ENCODE measurements at places on chromosomes 7 and 10.

DNA sequence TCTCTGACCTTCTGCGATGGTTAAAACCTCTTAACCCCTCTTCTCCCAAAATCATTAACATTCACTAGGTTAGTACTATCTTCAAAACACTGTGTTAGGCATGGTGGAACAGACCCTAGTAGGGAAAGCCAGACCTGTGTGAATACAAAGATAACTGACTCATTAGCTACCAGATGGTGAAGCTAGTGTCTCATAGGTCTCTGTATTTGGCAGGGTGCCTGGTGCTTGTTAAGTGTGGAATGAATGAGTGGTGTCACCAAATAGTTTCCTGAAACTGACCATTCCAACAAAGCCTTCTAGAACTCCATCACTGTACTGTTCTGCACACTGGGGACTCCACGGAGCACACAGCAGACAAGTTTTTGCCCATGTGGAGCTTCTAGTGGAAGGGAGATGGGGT, 27.7 kb upstream of the TM9SF3 start:
- DNase-seq = no peak

DNA sequence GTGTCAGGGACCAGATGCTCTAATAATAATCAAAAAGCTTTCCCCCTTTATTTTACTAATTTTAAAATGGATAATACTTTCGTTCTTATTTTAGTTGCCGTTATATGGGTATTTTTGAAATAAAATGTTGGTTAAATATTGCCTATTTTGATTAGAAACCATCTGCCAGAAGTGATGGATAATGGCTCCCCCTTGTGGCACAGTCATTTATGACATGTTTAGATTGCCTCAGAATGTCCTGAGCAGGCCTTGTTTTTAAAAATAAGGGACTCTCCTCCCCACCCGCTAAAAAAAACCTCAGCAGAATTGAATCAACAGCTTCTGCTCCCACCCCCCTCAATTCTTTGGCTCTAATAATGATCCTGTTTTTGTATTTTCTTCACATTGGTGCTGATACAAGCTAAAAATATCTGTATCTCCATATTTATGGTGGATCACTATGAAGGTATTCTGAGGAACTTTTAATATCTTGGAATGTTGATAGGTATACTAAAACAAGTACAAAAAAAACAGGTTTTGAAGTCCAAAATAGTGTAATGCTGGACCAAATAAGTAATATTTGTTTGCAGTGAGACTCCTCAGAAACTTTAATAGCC, 38.8 kb downstream of the TMEM60 start:
- peak; percentile 38 for DNase-seq

GRCh38 chr10:75210282-75211006, at the start of gene VDAC2:
TSS of gene VDAC2 (plus strand) at chr10:75210796. CDS start at chr10:75211159, 363 bp downstream.
- DNase-seq = peak; percentile 95

DNA sequence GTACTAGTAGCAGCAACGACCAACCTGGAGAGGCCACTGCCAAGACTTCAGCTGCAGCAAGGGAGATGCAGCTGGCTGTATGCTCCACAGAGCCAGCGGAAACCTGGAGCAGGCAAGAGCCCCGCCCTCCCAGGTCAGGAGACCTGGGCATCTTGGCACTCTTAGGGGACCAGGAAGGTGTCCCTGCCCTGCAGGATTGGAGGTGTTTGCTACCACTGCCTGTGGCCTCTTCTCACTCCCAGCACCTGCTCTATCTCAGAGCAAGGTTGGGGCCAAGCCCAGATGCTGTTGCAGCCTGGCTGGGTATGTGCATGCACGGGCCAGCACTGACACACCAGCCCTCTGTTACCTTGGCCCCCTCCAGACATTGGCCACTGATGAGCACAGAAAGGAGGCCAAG, 1512.8 kb downstream of the REEP3 start:
- DNase-seq = no peak

- DNase-seq = no peak
Measured at GRCh38 chr10:18334116-18334867, 194.1 kb downstream of the CACNB2 start.

GRCh38 chr7:158348446-158348845, 239.2 kb downstream of the PTPRN2 start:
- no peak for DNase-seq

DNA sequence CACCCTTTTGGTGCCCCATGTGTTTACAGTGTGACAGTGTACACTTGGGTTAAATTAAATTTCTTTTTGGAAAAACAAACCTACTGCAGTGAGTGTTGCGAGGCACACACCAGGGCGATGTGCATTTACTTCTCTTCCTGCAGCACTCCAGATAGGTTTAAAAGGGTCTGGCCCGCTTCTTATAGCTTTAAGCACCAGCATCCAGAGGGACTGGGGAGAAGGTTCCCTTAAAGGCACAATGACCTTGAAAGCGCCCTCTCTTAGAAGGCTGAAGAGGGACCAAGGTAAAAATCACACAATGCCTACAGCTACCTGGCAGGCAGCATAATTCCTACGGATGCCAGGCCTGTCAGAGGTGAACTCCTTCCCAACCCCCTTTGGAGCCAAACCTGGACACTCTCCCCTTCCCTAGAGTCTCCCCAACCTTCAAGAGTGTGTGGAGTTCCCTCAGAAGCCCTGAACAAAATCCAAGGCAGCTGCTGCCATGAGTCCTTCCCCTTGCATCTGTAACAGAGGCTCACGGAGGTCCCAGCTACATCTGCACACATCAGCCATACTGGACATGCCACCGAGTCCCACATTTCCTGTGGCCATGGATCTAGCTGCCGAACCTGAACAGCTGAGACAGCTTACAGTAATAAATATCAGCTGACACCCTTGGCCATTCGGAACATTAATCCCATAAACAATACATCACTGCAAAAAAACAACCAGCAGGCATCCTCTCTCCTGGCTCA, 33.2 kb downstream of the TRIM8 start:
- DNase-seq = no peak

GRCh38 chr7:85634951-85635350, 448.1 kb upstream of the SEMA3D start:
- no peak for DNase-seq

GRCh38 chr7:137915266-137915665, 68.5 kb upstream of the DGKI start:
- DNase-seq = no peak

DNA sequence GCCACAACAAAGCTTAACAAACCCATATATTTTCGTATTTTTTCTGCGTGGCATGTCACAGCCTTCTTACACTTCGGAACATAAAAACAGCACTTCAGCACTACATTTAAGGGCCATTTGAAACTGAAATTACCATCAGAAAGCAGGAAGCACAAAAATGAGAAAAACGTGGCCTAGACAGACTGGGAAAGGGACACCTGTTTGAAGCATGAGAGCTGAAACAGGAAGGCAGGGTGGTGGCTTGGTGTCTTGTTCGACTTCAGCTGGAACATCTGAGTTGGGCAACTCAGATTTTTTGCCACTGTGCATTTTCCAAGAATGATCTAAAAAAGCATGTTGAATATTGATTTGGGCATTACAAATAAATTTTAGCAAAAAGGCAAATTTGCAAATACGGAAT, 243.2 kb downstream of the ELMO1 start:
- no peak for DNase-seq

DNA sequence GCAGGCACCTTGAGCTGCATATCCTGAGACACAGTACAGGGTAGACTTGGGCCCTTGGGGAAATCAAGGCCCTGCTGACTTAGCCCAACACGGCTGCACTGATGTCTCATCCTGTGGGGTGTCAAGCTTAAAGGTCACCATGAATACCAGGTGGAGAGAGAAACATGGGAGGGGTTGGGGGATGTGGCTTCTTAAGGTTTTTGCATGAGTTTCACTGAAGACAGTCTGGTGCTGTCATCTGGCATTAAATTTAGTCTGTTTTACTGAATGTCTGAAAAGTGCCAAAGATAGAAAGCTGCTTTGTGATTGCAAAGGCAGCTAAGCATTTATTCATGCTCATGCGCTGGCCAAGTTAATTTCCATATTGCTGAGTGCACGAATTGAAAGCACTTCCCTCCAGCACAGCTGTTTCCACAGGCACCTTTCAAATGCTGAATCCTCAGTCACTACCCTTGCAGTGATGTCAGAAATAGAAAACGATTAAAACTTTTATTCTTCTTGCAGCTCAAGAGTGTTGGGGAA, 102.1 kb downstream of the OSBPL3 start:
- DNase-seq = no peak

GRCh38 chr7:153382641-153383101, 623.1 kb downstream of the ACTR3B start:
- DNase-seq = no peak

DNA sequence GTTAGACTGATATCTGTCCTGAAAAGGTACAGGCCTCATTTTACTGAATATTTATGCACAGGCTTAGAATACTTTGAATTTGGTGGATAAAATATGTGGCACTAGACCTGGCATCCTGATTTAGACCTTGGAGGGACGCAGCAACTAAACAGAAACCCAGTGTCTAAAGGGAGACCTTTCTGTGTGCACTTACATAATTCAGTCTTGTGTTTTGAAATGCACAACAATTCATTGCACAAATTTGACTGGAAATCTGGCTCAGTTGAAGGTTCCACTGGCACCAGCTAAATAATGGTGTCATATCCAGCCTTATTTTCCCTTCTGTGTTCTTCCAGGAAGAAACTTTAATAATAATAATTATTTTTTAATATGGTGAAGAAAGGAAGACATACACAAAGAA, 142.1 kb downstream of the SND1 start:
- DNase-seq = no peak

- DNase-seq = no peak
Measured at GRCh38 chr7:129640400-129640799, 28.9 kb downstream of the NRF1 start.

- DNase-seq = no peak
Measured at GRCh38 chr10:96244354-96244753, 27.0 kb downstream of the BLNK start.

DNA sequence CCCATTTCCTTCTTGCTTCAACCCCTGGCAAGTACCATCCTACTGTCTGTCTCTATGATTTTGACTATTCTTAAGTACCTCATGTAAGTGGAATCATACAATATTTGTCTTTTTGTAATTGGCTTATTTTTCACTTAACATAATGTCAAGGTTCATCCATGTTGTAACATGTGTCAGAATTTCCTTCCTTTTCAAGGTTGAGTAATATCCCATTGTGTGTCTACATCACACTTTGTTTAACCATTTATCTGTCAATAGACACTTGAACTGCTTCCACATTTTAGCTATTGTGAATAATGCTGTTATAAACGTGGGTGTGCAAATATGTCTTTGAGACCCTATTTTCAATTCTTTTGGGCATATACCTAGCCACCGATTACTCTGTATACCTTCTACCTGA, 14.0 kb upstream of the CDK14 start:
- DNase-seq = no peak

- DNase-seq = no peak
Measured at GRCh38 chr7:81402227-81402626, 367.6 kb downstream of the HGF start.
